ENCODE measurements at places on chromosomes 2 and 18.

DNA sequence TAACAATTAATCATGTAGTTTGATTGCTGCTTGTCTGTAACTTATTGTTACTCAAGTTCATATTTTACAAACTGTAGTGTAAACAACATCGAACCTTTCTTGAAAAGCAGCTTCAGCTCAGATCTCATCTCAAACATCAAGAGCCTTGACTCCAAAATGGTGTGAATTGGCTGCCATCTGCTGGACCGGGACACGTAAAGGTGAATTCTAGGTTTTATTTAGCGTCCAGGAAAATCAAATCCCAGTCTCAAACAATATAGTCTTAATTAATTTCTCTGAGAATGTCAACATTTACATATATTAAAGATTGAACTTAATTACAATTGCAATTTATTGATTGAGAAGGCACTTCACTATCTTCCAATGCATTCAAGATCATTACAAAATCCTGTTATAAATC lies 453.0 kb downstream of the GALR1 start:
- no peak for DNase-seq

DNA sequence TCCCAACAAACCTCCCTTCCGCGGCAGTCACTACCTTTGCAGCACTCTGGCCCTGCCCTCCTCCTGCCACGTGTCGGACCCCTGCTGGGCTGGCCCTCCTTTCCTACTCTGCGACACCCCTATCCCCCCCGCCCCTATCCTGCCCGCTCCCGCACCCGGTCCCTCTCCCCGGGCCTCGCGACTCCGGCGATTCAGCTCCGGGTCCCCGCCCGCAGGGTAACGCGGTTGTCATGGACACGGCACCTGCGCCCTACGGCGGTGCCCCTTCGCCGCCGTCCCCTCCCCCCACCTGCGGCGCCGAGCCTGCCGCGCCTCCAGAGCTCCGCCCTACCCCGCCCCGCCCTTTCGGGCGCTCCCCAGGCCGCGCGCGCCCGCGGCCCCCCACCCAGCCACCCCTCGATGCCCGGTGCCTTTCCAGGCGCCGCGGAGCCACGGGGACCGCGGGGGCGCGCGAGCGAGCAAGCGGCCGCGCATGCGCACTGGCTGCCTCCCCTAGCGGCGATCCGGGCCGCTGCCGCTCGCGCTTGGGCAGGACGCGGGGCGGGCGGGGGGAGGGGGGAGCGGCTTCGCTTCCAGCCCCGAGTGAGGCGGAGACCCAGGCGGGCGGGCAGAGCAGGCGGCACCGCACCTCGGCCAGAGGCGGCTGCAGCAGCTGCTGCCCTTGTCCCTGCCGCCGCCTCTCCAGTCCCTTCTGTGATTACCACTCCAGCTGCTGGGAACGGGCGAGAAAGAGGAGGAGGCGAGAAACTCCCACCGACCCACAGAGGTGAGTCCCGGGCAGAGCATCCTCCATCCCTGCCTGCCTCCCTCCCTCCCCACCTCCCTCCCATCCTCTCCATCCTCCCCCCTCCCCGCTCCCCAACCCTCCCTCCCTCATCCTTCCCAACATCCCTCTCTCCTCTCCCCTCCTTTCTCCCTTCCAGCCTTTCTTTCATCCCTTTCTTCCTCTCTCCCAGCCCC lies at the start of gene CTNNA2:
Gene CTNNA2, plus strand, starts transcription at position 610 of the 960 bp plus-strand sequence.
- peak; percentile 22 for DNase-seq

DNA sequence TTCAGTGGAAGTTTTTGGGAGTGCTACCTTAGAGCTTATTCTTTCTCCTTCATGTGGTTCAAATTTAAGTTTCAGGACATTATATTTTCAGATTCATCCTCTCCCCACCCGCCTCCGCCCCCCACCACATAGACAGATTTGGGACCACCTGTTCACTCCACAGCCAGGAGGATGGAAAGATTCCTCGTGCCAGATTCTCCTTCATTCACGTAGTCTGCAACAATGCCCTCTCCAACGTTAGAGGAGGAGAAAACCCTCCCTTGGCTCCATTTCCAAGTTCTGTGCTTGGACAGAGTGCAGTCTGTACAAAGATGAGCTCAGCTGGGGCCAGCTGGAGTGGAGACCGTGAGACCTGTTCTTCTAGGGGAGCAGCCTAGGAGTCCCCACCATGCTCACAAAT lies 26.2 kb downstream of the POU3F3 start:
- DNase-seq: no peak

DNA sequence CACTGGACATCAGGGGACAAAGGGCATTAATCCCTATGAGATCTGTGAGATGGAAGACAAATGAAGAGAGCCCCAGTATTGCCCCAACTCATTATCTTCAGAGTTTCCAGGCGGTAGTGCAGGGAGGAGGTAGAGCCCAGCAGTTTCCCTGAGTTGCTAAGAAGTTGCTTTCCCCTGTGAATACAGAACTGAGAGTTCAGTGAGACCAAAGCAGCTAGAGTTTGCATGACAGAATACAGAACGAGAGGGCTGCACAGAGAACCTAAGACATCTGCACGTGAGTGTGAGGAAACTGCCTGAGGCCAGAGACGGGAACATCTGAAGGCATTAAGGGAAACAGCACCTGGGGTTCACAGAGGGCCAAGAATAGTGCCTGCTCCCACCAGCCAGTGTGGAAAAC lies 18.1 kb upstream of the PGAP1 start:
- DNase-seq: no peak

All from fibroblast of skin of back (primary cell).